ENCODE measurements at places on chromosomes 5 and 9.

- DNase-seq = no peak
- no peaks in the 10 kb centered on the region for H3K36me3 ChIP-seq
- no peaks in the 10 kb centered on the region for H3K27me3 ChIP-seq
- H3K4me1 ChIP-seq = no peaks in the 10 kb centered on the region
- no peak overlapping the region for H3K4me3 ChIP-seq
- H3K27ac ChIP-seq = no peak overlapping the region
Observed at GRCh38 chr5:148887123-148887881, 60.9 kb downstream of the ADRB2 start.

DNA sequence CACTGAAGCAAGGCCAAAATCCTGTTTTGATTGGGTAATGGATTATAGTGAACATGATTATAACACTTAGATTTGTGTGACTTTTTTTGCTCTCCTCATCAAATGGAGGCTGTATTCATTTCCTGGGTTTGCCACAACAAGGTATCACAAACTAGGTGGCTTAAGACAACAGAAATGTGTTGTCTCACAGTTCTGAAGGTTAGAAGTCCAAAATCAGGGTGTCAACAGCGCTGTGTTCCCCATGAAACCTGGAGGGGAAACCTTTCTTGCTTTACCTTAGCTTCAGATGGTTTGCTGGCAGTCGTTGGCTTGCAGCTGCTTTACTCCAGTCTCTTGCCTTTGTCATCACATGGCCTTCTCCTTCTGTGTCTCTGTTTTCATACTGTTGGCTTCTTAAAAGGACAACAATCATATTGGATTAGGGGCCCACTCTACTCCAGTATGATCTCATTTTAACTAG is 32.4 kb downstream of the CDC42SE2 start:
- H3K36me3 ChIP-seq = no peaks in the 10 kb centered on the region
- no peaks in the 10 kb centered on the region for H3K27me3 ChIP-seq
- H3K4me1 ChIP-seq = no peaks in the 10 kb centered on the region
- DNase-seq = no peak
- H3K27ac ChIP-seq = no peak overlapping the region
- H3K4me3 ChIP-seq = no peak overlapping the region

- H3K36me3 ChIP-seq = no peaks in the 10 kb centered on the region
- no peaks in the 10 kb centered on the region for H3K27me3 ChIP-seq
- no peaks in the 10 kb centered on the region for H3K4me1 ChIP-seq
Observed at GRCh38 chr5:113188436-113188835, 211.8 kb downstream of the DCP2 start.

GRCh38 chr5:94240993-94241651 is 377.3 kb downstream of the KIAA0825 start:
- H3K27me3 ChIP-seq = no peaks in the 10 kb centered on the region
- H3K4me3 ChIP-seq = no peak overlapping the region
- no peaks in the 10 kb centered on the region for H3K36me3 ChIP-seq
- no peak overlapping the region for H3K27ac ChIP-seq

- no peaks in the 10 kb centered on the region for H3K36me3 ChIP-seq
- no peak overlapping the region for H3K27ac ChIP-seq
- no peak for DNase-seq
- H3K4me3 ChIP-seq = no peak overlapping the region
- H3K4me1 ChIP-seq = peaks cover 14% of the 10 kb centered on the region
- H3K27me3 ChIP-seq = no peaks in the 10 kb centered on the region
Observed at GRCh38 chr9:18826248-18826647, 206.8 kb downstream of the SAXO1 start.

DNA sequence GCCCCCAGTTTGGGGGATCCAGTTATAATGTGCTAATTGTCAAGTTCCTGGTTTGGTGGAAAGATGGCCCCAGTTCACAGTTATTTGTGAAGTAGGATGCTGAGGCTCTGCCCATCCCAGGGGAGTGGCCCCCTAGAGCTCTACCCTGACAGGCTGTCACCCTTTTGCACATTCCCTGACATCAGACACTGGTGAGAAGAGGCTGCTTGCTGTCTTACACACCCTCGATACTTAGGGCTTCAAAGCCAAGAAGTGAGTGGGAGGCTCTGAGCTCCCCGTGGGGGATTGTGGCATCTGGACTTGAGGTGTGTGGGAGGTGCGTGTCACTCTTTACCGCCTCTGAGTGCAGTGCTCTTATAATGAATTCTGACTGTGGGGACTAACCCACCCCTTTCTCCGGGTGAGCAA is 168.5 kb downstream of the DOCK2 start:
- H3K4me1 ChIP-seq = no peaks in the 10 kb centered on the region
- H3K27ac ChIP-seq = no peak overlapping the region
- H3K27me3 ChIP-seq = peaks cover 3% of the 10 kb centered on the region
- H3K36me3 ChIP-seq = no peaks in the 10 kb centered on the region
